ENCODE measurements at places on chromosomes 5 and 9. TPM values are rescaled to one million over a fixed set of nuclear protein-coding genes. Genes with fewer than 3 reads are reported as not detected.

The DENND1A gene
- total RNA-seq = 9.4 TPM

The AFAP1L1 gene
- 12.0 TPM for total RNA-seq

The DNM1 gene
- 81.1 TPM for total RNA-seq

The SPINK4 gene
- not detected for total RNA-seq

The DIMT1 gene
- 38.3 TPM for total RNA-seq

The COL5A1 gene
- 54.8 TPM for total RNA-seq

The SLC45A2 gene
- not detected for total RNA-seq

The CYLC2 gene
- total RNA-seq = not detected

The PCDHB5 gene
- total RNA-seq = 1.6 TPM

The MARVELD2 gene
- 2.4 TPM for total RNA-seq

The SLCO4C1 gene
- total RNA-seq = not detected

The PGM5 gene
- total RNA-seq = not detected

Measured in A549 treated with Hydrocortisone at 1 μM for 4 hours (cell line).